ENCODE measurements at places on chromosomes 11 and 22. TPM values are rescaled to one million over a fixed set of nuclear protein-coding genes. Genes with fewer than 3 reads are reported as not detected.

DNA sequence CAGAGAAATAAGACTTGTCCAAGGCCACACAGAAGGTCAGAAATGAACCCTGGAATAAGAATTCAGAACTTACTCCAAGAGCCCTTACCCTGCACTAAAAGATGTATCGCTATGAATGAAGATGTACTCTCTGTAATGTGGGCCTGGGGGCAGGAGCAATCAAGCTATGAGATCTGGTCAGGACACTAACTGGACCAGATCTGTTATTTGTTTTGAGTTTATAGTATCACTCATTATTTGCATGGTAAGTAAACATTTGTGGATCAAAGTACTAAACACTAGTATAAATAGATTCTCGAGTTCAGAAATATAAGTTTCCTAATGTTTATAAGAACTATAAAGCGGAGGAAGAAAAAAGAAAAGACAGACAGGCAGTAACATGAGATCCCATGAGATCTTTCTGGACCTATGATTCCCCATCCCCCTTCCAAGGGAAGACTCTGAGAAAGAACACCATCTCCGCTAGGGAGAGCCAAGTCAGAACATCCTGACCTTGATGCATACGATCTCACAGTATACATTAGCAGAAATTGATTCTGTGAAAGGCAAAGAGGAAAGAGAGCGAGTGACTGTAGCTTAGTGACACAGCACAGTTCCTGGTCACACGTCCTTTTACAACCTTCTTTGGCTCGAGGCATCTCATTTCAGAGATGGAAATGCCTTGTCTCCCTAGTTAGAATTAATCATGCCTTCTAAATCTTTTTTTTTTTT is 71.2 kb downstream of the USP35 start:
- no peak for DNase-seq

- DNase-seq = peak; percentile 93
Measured at GRCh38 chr22:21735200-21736083, at the start of gene YPEL1. Gene YPEL1 (minus strand): TSS chr22:21735794. CDS start chr22:21710744, 25,050 bp downstream.

DNA sequence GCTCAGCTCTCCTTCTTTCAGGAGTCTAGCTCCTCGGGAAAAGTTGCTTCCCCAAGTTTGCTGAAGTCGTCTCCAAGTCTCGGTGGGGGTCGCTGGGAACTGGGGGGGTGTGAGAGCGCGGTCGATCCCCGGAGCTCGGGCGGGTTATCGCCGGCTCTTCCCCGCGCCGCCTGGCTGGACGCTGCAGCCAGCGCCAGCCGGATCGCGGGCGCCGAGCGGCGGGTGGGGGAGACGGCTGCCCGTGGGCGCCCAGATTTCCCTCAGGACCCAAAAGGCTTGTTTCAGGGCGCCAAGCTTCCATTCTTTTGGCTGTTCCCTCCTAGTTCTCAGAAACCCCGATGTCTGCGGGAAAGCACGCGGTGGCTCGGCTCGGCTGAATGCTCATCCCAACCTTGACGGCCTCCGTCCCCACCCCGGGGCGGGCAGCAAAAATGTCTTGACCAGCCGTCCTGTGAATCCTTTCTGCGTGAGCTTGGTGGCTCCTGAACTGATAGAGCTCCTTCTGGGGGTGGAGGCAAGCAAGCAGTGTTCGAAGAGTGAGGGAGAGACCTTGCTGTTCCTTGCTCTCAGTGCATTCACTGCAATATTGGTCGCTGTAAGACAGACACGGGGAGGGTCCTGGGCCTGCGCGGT is 1.7 kb downstream of the ZBTB16 start:
- no peak for DNase-seq

The GSTT2B gene
- 23.8 TPM for total RNA-seq

GRCh38 chr11:63375434-63375833 is 5.8 kb downstream of the SLC22A9 start:
- DNase-seq = no peak

GRCh38 chr11:100562128-100562527 is 125.0 kb upstream of the ARHGAP42 start:
- peak; percentile 69 for DNase-seq

DNA sequence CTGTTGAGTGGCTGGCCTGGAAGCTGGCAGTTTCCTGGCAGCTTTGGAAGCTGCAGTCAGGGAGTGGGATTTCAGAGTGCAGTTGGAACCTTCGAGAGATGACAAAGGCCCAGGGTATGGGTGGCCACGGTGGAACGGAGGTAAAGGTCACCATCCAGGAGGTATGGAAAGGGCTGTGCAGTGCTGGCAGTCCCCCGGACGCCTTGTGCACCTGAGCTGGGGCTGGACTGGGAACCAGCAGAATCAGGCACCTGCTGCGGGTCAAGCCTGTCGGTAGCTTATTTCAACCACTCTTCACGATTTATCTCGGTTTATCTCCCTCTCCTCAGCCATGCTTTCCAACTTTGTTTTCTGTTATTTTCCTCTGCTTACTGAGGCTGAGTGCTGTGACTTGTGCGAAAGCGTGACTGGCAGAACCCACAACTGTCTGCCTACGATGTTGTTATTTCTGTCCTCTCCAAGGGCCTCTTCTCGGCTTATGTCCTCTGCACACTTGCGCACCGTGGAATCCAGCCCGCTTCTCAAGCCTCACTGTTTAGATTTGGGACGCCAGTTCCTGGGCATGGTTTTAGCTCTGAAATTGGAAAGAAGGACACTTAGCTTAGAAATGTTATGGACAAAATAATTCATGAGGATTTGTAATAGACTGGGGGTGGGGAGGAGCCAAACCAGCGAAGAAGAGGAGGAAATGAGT is 24.0 kb upstream of the ATXN10 start:
- DNase-seq = no peak

DNA sequence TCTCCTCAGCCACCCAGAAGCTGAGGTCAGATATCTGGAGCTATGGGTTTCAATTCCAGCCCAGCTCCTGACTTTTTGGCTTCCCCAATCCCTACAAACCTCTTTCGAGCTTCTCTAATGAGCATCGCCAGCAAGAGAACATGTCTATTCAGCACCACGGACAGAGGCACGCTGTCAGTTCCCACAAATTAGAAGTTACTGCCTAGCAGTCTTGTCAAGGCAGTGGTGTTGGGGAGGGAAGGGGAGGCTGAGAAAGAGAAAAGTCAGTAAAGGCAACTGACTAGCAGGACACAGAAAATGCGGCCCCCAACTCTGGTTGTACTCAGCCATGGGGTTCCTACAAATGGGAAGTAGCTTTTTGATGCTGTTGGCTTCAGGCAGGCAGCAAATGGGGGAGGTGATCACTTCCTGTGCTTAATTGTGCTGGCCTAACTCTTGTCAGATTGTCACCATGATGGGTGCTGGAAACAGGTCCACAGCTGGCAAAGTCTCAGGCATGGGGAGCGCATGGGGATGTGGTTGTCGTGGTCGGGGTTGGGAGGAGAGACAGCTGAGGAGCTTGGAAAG is 205.9 kb downstream of the ST3GAL4 start:
- DNase-seq = peak; percentile 33

DNA sequence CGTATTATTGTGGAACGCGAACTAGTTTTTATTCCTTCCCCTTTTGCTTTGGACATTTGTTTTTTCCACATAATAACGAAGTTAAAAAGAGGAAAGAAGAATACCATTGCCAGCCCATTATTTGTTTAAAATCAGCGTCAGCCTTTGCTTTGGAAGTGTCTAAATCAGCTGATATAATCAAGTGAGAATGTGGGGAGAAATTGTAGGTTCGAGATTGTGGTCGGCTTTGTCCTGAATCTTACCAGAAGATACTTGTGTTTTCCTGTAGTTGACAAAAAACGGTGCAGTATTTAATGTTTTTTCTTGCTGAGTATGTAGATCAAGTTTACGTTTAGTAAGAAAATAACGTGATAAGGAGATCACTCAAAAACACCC is 935 bp downstream of the ZNF143 start:
- DNase-seq = no peak

Data from MG63 (cell line).